Sciatic nerve (tissue), 2 donors: ENCODE measurements at places on chromosomes 7 and 10. TPM values are rescaled to one million over a fixed set of nuclear protein-coding genes. Genes with fewer than 3 reads are reported as not detected.

Gene DNAJC2
- 19.4 TPM for total RNA-seq

Gene DKK1
- total RNA-seq: 3.3 TPM

Gene CYP2C18
- not detected for total RNA-seq

Gene SPDYE18
- total RNA-seq: 1.5 TPM

Gene SPAM1
- not detected for total RNA-seq

Gene OPN4
- 0.18 TPM for total RNA-seq

Gene ZCCHC24
- total RNA-seq: 150 TPM
